HCT116 (cell line): ENCODE measurements at places on chromosomes 2 and 18.

DNA sequence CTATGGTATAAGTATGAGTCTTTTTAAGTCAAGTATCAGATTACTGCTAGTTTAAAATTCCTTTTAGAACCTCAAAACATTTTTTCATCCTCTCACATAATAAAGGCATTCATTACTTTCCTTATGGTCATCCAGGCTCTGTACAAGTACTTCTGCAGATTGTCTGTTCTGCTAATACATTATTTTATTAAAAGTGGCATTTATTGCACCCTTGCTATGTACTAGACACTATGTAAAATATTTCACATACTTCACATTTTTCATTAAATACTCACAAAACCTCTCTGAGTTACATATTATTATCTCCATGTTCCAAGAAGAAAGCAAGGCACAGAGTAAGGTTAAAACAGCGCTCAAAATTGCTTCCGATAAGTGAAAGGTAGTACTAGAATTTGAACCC lies 84.1 kb downstream of the RAPH1 start:
- no peak for DNase-seq

DNA sequence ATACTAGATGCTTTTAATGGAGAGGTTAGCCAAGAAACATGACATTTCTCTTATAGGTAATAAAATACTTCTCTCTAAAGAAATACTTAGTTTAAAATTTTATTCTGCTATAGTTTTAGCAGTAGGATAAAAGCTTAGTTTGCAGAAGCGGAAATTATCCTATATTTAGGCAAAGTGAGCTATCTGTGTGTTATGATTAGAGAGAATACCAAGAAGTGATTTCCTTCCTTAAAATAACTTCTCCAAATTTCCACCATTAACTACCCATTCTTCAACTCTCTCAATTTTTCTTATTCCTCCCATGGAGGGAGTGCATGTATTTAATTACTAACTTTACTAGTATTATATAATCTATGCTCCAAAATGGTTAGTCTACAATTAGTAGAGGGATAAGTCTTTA lies 15.8 kb upstream of the IL1RL1 start:
- DNase-seq, result no peak

DNA sequence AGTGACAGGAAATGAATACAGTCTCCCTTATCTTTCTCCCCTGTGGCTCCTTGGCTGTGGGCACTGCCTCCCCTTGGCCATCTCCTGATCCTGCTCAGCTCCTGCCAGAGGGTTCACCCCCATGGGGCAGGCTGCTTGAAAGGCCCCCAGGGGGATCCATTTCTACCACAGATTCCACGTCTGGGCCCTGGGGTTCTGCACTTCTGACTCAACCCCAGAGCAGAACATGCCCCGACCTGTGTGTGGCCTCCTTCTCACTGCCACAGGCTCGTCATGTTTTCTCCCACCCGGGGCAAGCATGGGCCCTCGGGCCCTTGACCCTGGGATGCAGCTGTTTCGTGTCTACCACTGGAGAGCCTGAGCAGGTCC lies 122.2 kb downstream of the ACKR3 start:
- no peak for DNase-seq

DNA sequence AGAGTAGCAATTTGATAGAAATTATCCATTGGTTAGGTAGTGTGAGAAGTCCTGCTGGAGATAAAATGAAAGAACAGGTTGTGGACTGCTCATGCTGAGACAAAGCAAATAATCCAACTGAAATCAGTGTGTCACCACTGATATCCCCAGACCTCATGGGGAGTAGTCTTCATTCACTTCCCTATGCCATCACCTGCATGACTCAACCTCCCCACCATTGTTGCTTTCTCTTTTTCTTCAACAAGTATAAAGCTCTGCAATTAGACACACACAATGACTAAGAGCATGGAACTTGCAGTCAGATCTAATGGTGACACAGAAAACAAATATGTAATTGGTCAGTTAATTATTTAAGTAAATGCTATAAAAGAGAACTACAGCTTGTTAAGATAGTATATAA lies 475.3 kb downstream of the RIT2 start:
- DNase-seq, result no peak

GRCh38 chr2:151669585-151670081 lies 64.6 kb downstream of the NEB start:
- no peak for DNase-seq

DNA sequence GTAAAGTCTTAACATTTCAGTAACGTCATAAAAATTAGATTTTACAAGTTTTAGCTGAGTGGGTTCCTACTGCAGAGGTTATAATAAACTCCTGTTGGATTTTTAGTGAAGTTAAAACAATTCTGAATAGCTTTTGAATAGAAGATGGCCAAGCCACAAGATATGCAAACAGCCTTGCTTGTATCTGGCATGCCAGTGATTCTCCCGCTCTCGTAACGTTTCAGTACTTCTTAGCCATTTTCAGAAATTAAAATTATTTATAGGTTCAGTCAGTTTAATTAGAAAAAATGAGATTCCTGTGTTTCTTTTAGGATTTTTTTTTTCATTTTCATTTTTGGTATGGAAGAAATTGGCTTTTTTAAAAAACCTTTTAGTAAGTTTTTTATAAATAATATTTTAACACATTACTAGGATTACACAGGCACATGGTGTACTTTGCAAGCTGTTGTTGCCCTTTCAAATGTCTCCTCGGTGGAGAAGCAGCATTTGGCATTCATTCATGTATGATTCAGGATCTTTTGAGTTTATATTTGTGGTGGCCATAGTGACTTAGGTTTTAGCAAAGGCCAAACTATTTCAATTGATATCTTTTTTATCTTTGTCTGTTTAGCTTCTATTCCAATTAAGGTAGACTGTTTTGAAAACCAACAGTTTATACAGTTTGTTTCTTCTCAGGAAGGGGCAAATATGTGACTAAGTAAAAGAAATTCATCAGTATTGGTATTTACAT lies 30.6 kb upstream of the RND3 start:
- no peak for DNase-seq

DNA sequence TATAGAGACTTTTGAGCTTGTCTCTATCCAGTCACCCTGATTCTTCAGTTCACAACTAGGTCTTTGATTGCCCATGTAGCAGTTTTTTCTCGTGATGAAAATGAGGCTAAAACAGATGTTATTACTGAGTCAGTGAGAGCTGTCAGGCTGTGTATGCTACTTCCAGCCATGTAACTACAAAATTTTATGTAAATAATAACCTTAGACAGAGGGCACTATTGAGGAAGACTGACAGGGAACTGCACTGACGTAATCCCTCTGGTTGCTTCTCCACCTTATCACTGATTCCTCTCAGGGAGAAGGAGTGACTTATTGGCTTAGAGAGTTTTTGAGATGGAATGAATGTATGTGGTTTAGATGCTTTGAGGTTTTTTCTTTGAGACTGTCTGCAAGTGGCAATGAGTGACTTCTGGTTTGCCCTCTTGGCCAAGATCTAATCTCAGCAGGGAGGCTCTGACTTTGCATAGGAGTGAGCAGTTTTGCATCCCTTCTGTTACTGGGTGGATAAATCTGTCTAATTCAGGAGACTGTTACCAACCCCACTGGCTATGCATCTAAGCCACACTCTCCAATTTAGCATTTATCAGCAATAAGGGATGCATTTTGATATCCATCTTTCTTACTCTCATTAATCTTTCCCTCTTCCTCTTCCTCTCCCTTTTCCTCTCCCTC lies 555.2 kb upstream of the FANCL start:
- no peak for DNase-seq

DNA sequence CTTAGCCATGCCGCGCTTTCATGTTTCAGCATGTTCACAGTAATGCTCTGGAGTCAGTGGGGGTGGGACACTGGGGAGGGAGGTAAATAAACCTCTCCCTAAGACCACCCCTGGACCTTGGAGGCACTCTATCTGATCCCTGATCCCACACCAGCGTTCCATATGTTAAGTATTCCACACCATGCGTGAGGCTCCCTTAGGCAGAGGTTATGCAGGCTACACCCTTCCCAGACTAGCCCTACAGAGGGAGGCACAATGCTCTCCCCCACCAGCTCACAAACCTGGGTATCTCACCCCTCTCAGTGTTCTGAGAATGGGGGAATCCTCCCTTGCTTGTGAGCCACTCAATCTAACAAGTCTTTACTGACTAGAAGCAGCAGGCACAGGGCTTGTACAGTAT lies 1610.4 kb upstream of the ZEB2 start:
- DNase-seq, result no peak

DNA sequence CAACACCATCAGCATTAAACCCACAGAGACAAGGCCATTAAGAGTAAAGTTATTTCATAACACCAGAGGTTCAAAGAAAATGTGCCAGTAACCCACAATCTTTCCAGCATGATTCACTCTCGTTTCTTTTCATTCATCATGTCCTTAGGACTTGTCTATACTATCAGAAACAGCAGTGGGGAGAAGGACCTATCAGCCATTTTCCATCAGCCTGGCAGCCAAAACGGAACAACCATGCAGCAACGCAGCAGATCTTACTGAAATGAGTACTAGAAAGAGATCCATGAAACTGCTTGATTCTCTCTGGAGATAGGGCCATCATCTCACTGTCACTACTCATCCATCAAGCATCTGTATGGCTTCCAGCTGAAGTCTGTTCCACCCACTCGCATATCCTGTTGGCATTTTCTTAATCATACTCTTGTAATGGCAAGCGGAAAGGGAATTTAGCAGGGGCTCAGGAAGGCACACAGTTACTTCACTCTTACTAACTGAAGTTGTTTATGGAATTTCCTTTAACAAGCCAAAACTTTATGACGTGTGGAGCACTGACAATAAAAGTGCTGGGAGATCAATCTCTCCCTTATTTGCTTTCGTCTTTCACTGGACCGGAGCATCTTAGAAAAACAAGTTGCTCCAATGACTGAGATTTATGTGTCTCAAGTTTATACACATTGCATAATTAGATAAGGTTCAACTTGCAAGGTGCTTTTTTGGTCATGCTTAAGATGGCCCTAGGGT lies 69.7 kb downstream of the EPHA4 start:
- DNase-seq, result no peak

- no peak for DNase-seq
Measured at GRCh38 chr2:19409046-19409445, 50.6 kb upstream of the OSR1 start.

GRCh38 chr2:217552081-217552480 lies 450.7 kb downstream of the TNS1 start:
- no peak for DNase-seq

GRCh38 chr2:60154142-60154541 lies 399.3 kb downstream of the BCL11A start:
- DNase-seq, result no peak

DNA sequence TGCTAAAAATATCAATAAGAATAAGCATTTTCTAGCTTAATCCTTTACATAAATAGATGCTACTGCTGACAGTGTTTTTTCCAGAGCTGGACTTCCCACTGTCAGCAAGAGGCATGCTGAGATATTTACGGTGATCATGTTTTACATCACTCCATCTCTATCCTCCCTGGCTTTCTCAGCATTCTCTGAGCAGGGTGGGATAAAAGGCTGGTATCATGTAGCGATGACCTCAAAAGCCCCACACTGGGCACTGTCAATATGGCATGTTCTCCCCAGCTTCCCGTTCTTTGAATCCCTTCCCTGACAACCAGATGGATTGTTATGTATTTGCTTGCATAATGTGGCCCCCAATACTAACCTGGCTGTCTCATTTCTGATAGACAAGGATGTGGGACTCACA lies 83.2 kb upstream of the EPHA4 start:
- no peak for DNase-seq

DNA sequence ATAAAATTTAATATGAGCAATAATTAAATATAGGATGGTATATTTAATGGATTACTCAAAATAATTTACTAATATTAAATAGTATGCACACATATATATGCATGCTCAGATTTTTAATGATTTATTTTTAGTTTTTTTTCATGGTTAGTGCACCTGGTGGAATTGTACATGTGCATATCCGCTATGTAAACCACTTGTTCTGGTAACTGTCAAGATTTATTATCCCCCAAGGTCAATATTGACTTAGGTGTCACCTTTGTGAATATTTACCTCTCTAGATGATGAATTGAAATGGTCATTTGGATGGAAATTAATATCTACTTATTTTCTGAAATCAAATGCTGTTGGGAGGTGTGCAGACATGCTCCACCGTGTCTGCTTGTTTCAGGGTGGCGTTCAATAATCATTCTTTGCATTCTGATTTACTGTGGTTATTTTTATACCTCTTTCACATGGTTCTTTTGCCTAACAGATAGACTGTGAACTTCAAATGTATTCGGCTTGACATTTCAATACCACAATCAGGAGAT lies 14.7 kb downstream of the CNTNAP5 start:
- no peak for DNase-seq

- DNase-seq, result no peak
Measured at GRCh38 chr18:31225668-31226067, 63.0 kb upstream of the DSC1 start.

- no peak for DNase-seq
Measured at GRCh38 chr2:189164746-189165145, 14.8 kb downstream of the COL5A2 start.

DNA sequence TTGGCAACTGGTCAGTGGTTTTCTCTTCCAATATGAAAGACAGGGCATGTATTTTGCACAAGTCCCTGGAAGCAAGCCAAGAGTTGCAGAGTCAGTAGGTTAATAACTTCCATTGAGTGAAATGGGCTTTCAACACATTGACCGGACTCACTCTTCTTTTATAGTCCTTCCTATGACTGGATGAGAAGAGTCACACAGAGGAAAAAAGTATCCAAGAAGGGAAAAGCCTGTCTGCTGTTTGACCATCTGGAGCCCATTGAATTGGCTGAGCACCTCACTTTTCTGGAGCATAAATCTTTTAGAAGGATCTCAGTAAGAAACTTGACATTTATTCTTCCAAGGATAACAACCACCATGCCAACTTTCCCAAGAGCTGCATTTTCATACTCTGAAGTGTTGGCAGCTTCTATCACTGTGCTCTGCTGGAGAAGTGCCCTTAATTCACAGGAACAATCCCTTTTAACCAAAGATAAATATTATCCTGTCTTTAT lies 45.4 kb downstream of the RASGRP3 start:
- DNase-seq, result no peak

GRCh38 chr2:241000831-241001321 lies 2.5 kb downstream of the SNED1 start:
- no peak for DNase-seq

DNA sequence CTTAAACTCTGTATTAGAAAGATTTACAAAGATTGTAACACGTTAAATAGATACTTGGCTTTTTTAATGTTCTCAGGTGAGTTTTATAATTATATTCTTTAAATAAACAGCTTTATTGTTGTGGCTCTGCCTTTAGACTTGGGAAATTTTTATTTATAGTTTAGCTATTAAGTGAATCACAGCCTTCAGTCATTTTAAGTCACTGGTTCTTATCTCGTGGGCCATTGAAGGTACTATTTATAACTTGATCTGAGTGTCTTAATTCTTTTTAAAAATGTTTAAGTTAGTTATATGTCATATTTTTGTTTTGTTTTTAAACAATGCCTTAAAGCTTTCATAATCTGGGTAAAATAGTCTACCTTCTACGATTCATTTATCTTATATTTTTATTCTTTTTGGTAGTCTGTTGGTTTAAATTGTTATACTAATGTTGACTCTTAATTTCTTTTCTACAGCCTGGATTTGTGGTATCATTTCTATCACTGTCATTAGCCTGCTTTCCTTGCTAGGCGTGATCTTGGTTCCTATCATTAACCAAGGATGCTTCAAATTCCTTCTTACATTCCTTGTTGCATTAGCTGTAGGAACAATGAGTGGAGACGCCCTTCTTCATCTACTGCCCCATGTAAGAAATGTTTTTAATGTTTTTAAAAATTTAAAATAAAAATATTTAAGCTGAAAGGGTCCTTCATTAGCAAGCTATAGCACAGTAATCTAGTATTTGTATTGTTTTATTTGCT lies 49.3 kb downstream of the SLC39A10 start:
- no peak for DNase-seq
